ENCODE measurements at places on chromosomes 7 and 10.

DNA sequence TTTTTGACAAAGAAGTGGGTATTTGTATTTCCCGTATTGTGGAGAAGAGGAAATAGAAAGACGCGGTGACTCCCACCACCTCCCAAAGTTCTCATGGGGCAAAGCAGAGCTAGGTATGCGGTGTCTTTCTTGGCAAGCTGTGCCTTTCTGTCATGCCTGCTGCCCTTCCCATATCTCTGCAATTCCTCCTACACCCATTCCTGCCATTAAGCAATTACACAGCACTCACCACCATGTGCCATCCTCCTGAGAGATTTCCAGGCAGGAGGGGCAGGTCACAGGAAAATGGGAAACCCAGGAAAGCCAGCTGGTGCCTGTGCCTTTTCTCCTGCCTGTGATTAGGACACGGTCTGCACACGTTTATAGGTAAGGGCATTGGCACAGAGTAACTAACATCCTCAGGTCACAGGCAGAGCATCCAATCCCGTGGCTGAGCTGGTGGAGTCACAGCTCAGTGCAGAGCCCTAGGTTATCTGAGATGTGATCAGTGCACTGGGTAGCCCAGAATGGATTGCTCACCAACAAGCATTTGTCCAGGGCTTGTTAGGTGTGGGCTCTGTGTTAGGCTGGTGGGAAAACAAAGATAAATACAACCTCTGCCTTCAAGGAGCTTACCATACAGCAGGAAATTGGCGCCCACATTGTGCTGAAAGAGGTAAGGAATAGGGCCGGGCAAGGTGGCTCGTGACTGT, 9.4 kb upstream of the CRTAC1 start:
- no peak for DNase-seq

- no peak for DNase-seq
These were observed 75.7 kb downstream of the AKR1D1 start for GRCh38 chr7:138151731-138152577.

DNA sequence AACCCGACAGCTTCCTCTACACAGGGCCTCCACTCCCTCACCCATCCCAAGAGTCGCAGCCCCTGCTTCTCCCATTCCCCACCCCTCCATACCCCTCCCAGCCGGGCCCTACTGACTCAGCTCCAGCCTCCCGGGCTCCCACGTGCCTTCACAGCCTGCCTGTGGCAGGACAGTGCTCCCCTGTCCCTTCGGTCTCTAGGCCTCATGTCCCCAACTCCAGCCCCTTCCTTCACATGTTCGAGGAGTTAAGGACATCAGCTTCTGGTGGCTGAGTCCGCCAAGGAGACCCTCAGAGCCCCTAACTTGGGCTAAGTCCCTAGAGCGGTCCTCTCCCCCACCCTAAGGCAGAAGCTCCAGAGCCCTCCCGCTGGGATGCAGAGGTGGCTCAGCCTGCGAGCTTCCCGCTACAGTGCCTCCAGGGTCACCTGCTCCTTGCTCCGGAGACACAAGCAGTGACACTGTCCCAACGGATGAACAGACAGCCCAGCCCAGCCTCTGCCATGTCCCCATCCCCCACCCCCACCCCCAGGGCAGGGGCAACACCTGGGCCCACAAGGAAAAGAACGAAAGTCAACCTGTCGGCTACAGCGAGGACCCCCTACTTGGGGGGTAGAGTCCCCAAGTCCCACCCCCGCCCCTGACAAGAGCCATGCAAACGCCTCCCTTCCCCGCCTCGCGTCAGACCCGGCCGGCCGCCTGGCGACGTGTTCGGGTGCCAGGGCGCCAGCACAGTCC, 716 bp downstream of the SMARCD3 start:
- no peak for DNase-seq

DNA sequence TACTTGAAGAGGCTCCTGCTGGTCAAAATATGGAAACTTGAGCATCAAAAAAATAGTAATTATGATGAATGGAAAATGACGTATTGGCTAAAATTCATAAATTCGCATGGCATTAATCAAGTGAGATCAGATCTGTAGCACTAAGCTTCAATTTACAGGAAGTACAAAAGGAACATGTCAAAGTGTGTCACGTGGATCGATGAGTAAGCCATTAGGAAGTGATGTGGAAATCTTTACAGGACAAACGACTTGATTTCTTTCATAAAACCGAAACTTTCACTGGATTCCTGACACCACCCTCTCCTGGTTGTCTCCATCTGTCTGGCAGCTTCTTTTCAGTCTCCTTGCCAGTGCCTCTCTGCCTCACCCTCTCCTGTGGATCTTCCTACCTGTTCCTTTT, 25.8 kb downstream of the AKR1C8 start:
- DNase-seq: no peak

DNA sequence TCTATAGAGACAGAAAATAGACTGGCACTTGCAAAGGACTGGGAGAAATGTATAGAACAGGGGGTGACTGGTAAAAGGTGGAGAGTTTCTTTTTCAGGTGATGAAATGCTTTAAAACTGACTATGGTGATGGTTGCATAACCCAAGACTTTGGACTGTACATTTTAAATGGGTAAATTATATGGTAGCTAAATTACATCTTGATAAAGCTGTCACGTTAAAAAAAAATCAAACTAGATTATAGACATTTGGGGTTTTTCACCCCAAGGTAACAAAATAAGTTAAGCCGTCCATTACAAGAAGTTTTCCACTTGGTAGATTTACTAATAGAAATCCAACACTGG, 24.0 kb downstream of the TMEM209 start:
- no peak for DNase-seq

GRCh38 chr7:157016024-157016351, 5.5 kb upstream of the MNX1 start:
- DNase-seq: no peak

- DNase-seq: no peak
These were observed 724.6 kb downstream of the AUTS2 start for GRCh38 chr7:70322856-70323255.

DNA sequence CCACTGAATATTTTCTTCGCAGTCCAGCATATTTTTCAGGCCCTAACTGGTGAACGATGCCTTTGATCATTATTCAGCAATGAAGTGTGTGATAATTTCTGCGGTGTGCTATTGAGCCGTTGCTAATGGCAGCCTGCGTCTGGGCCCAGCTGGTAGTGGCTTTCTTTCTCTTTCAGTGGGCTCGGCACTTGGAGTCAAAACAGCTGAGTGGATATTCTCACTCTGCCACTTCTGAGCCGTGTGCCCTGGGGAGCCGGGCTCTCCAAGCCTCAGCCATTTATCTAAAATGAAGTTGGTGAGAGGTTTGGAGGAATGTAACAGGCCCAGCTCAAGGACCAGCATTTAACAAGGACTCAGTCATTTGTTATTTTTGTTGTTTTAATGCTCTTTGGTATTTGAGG, 87.5 kb upstream of the IFRD1 start:
- DNase-seq: peak; percentile 71

GRCh38 chr7:151232917-151233701, 826 bp downstream of the CHPF2 start:
- DNase-seq: peak; percentile 44

- DNase-seq: no peak
These were observed 410.5 kb downstream of the PAXIP1 start for GRCh38 chr7:154592388-154592787.

DNA sequence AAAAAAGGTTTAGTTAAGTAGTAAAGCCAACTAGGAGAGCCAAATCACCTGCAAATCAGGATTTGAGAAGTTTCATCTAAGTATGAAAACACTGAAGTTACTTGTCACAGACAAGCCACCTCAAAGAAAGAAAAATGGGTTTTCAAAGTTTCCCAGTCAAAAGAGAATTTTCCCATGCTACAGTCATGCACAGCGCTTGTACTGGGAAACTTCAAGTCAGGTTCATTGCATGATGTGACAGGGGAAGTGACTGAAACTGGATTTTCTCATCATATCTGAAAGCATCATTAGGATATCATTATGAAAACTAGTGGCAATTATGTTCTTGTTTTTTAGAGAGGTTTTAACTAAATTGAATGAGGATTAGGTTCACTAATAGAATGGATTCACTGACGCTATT, 167.0 kb downstream of the SGMS1 start:
- no peak for DNase-seq

DNA sequence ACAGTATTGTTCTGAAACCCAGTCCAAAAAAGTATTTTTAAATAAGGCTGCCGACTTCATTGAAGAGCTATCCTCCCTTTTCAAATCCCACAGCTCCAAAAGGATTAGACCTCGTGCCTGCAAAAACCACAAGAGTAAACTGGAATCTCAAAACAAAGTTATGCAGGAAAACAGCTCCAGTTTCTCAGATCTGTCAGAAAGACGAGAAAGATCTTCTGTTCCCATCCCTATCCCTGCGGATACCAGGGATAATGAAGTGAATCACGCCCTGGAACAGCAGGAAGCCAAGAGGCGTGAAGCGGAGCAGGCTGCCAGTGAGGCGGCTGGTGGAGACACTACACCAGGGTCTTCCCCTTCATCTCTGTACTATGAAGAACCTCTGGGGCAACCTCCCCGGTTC, 12.6 kb downstream of the MYPN start:
- DNase-seq: no peak

DNA sequence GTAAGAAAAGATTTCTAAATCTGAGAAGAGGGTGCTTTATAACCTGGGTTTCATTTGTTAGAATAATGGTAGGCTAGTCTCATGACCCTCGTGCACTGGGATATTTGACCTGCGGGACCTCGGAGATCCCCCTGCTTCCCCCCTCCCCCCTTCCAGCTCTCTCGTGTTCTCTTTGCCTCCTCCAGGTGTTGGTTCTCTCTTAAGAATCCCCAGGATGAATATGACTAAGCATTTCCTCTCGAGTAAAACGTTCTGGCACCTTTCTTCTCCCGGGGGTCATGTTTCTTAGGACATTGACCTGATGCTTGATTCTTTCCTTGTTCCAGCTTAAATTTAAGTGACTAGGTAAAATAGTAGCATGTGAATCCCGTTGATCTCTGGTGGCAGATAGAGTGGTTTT, 71.2 kb downstream of the SHH start:
- DNase-seq: no peak

- no peak for DNase-seq
These were observed 25.0 kb upstream of the CNNM1 start for GRCh38 chr10:99303899-99304861.

- no peak for DNase-seq
These were observed 3.0 kb downstream of the IRF5 start for GRCh38 chr7:128940494-128941322.

DNA sequence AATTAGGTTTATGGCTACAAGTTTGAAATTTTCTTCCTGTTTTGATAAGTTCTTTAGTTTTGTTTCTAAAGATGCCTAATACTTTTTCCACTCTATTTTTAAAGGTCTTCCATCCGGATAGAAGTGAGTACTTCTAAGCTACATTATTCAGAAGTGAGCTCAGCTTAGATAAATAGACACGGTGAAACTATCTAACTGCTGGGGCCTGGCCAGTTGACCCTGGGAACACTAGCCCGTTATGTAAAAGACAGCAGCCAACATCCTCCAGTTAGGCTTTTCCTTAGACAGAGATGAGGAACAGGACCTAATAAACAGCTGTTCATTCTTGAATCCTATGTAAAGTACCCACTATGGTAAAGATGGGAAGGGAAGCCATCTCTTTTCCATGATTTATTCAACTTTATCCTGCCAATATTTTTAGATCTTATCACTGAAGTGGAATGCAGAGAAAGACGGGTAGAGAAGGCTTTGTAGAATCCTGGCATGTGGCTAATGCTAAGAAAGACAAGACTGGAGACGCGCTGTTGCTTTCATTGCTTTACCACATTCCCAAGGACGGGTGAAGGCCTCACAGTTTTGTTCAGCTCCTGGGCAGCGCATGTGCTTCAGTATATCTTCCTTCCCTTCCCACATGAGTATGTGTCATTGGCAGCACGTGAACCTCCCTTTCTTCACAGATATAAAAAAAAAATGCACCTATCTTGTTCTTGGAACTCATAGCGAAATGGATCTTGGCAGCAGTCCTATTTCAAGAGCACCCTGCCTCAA, 340.0 kb upstream of the MEOX2 start:
- no peak for DNase-seq

GRCh38 chr7:84790882-84791281, 396.0 kb downstream of the SEMA3D start:
- DNase-seq: no peak

GRCh38 chr10:97479939-97480338, 18.3 kb downstream of the MMS19 start:
- DNase-seq: peak; percentile 24

DNA sequence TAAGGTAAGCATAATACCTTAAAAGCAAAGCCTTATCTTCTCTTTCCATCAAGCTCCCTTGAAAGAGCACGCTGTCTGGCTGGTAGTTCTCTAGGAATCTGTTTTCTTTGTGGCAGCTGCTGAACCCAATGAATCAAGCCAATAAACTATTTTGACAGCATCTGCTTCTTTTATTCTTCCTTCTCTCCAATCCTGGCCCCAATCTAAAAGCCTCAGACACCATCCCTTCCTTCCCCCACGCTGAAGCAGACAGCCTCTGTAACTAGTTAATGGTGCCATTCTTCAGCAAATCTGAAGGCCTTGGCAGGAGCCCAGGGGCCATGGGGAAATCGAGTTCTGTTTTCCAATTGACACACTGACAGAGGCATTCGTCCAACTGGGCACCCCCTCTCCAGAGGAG, 186.6 kb upstream of the LYZL1 start:
- no peak for DNase-seq
